ENCODE measurements at places on chromosomes 7 and 10.

DNA sequence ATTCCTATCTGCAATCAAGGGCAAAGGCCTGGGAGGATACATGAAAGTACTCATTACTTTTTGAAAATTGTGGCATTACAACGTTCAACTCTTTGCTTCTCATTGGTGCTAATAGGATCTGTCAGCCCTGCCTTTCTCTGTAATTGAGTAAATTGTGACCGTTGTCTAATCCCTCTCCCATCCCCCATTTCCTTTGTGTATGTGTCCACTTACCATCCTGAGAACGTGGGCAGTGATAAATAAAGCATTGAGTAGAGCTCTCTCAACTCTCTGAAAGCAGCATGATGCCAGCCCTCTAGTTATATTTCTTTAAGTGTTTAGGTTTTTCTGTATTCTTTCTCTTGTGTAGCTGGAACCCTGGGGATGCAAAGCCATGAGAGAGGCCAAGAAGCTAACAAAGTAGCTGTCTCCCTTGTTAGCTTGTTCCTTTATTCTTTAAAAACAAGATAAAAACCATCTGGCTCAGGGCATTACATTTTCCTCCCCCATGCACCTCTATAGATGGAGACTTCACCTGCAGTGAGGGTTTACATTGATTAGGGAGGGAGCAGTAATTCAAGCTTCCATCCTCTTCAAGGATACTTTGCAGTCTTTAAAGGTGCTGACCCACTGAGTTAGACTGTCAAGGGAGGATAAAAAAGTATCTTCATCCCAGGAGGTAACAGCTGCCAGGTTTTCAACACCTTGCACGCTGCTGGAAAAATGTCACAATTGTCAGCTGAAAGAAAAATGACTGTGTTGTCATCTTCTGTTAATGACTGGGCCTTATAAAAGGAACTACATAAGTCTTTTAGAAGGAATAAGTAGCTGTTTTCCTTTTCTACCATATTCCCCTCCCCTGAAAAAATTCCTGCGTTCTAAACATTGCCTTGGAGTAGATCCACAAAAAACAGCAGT is 112.3 kb downstream of the BTRC start:
- DNase-seq: no peak

GRCh38 chr10:110115784-110116520 is 91.5 kb upstream of the MXI1 start:
- no peak for DNase-seq

DNA sequence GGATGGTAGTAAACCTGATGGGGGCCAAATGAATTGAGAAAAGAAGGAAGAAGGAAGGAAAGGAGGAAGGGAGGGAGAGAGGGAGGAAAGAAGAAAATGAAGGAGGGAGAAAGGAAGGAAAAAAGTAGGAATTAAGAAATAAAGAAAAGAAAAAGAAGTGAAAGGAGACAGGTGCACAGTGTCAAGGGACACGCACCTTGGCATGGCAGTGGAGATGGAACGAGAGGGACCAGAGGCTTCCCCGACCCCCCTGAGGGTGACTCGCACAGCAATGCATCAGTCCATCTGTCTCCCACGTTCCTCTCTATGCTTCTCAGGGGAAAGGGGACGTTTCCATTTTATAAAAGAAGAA is 199.6 kb downstream of the CXCL12 start:
- DNase-seq: no peak

DNA sequence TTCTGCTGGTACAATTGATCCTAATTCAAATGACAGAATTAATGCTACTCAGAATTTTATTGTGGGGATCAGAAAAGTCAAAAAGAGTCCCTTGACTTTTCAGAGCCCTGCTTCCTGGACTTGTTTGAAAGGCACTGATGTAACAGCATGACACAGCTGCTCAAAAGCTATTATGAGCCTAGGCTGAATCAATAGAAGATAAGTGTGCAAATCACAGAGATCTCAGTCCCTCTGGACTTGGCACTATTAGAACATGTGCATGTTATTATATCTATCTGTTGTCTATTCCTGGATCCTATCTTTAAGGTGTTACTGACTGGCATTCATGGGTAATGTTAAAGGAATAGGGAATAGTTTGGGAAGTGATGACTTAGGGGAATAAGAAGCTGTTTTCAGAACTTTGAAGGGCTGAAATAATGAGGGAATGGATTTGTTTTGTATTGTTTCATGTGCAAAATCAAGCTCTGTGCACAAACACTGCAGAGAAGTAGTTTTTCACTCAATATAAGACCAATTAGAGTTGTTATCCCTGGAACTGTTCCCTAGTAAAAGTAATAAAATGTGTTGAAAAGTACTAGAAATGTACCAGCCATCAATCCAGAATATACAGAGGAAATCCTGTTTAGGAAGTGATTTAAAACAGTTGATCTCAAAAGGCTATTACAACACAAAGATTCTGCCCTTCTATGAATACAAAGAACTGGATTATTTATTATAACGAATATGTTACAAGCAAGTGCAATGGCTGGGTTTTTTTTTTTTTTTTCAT is 814.9 kb upstream of the C7orf33 start:
- DNase-seq: no peak

DNA sequence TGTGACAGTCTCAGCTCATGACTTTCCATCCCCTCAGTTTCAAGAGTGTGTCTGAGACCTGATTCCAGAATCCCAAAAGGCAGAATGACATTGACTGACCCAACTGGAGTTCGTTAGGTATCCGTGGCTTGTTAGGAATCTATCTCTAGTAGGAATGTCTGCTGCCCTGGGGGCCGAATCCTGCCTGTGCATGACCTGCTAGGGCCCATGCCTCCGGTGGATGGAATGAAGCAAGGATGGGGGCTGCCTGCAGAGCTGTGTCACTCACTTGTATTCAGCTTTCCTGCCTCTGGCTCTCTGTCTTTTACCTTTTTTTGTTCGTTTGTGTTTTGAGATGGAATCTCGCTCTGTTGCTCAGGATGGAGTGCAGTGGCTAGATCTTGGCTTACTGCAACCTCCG is 129.5 kb downstream of the SDK1 start:
- DNase-seq: no peak

DNA sequence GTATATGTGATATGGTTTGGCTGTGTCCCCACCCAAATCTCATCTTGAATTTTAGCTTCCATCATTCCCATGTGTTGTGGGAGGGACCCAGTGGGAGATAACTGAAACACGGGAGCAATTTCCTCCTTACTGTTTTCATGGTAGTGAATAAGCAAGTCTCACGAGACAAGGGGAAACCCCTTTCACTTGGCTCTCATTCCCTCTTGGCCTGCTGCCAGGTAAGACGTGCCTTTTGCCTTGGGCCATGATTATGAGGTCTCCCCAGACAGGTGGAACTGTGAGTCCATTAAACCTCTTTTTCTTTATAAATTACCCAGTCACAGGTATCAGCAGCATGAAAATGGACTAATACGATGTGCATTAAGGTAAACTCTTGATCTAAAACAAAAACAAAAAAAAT is 357.1 kb upstream of the AOAH start:
- no peak for DNase-seq

GRCh38 chr10:32005050-32005449 is 51.2 kb downstream of the KIF5B start:
- peak; percentile 31 for DNase-seq

GRCh38 chr7:27665531-27665930 is 2.8 kb upstream of the HIBADH start:
- DNase-seq: no peak

DNA sequence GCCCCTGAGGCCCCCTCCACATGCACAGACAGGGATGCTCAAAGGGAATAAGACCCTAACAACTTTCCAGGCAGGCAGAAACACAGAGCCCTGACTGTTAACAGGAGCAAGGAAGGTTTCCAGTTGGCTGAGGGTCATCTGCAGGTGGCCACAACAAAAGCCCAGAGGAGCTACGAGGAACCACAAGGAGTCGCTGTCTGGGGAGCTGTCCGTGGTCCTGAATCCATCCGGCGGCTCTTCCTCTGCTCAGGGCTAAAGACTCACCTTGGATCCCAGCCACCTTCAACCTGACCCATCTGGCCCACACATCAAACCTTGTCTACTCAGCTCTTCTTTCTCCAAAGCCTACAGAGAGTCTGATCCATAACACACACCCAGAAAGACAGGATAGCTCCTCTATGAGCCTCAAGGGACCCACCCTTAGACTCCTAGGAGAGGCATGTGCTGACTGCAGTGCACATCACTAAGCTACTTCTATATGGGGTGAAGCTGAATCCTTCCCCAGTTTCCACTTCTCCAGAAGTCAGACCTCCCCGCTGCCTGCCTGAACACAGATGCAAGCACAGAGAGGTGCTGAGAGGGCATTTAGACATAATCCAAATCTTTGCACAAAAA is 104.0 kb downstream of the SLIT1 start:
- peak; percentile 25 for DNase-seq

- no peak for DNase-seq
These were observed 84.6 kb downstream of the CACNB2 start for GRCh38 chr10:18224626-18225445.

GRCh38 chr7:132030086-132030568 is 473.7 kb upstream of the PODXL start:
- no peak for DNase-seq

DNA sequence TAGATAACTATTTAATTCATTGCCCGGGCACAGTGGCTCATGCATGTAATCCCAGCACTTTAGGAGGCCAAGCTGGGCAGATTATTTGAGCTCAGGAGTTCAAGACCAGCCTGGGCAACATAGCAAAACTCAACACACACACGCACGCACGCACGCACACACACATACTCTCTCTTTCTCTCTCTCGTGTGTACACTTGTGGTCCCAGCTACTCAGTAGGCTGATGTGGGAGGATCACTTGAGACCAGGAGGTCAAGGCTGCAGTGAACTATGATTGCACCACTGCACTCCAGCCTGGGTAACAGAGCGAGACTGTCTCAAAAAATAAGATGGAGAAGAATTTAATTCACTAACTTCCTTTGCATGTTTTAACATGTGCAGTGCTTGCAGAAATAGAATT is 38.1 kb downstream of the PTPN12 start:
- no peak for DNase-seq

DNA sequence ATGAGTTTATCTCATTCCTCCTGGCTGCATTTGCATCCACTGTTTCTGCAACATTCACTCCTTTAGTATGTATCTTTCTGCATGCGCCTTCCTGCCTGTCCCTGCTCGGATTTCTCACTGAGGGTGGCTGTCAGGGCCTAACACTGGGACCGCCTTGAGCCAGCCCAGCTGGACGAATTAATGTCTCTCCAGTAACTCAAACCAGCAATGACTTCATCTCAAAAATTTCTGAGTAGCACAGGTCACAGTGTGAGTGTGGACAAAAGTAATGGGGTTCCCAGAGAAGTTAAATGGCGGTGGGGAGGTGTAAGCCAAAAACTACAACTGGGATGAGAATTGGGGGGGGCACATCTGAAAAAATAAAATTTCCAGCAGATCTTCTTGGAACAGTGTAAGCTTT is 444.0 kb upstream of the MGMT start:
- no peak for DNase-seq

Measured in RCC 7860 (cell line).